ENCODE measurements at places on chromosomes 4 and X. TPM values are rescaled to one million over a fixed set of nuclear protein-coding genes. Genes with fewer than 3 reads are reported as not detected.

Gene SPARCL1
- total RNA-seq: not detected

GRCh38 chr4:76737180-76737579 is 160.8 kb downstream of the SOWAHB start:
- no peak for DNase-seq
- H3K4me1 ChIP-seq: peaks cover 8% of the 10 kb centered on the region
- H3K27me3 ChIP-seq: peaks cover 2% of the 10 kb centered on the region
- H3K36me3 ChIP-seq: no peaks in the 10 kb centered on the region
- no peak overlapping the region for H3K27ac ChIP-seq

- no peak overlapping the region for H3K27ac ChIP-seq
- no peak for DNase-seq
- no peaks in the 10 kb centered on the region for H3K27me3 ChIP-seq
Observed at GRCh38 chr4:120290553-120290952, 223.9 kb upstream of the MAD2L1 start.

Gene TET2
- 22.6 TPM for total RNA-seq

DNA sequence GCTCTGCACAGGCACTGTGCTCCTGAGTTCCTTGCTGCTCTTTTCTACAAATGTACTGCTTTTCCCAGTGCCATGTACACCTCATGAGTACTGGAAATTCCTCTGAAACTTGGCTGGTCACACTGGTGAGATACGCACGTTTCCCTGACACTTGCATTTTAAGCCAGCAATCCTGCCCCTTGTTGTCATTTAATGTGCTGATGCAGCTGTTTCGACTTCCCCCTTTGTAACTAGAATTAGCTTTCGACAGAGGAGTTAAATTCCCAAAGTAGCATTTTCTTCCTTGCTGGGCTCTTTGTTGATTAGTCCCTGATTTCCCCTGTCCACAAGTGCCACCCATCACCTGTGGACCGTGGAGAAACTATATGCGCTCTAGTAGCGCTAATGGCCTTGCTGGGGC is 77.5 kb downstream of the IQCM start:
- no peak for DNase-seq
- no peak overlapping the region for H3K4me3 ChIP-seq
- H3K36me3 ChIP-seq: no peaks in the 10 kb centered on the region
- no peaks in the 10 kb centered on the region for H3K4me1 ChIP-seq
- no peaks in the 10 kb centered on the region for H3K27me3 ChIP-seq
- no peak overlapping the region for H3K27ac ChIP-seq

Gene ELMOD2
- total RNA-seq: 16.8 TPM

DNA sequence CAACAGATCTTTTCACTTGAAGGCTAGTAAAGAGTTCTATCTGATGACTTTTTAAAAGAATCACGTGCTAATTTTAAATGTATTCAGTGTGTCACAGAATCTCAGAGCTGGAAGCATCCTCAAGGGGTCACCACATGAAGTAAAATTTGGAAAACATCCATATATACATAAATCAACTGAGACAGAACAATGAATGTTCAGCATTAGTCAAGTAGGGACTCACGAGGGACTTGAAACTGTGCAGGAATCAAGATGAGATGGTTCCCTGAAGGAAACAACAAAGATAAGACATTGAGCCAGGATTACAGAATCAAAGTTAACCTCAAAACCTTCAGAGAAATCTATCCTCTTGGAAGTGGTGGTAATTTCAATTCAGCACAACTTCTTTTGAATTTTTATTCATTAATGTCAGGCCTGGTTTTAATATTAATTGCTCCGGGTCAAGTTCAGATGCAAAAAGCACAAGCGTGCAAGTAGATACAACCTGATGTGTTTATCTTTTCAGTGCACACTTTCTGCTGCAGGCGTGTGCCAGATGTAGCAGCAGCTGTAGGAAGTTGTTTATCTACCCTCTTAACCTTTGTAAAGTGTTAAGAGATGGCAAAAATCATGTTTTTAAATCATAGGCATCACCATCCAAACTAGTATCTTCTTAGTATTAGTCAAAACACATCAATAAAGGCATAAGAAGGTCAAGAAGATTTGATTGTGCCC is 87.7 kb upstream of the SRD5A3 start:
- no peak overlapping the region for H3K4me3 ChIP-seq
- no peaks in the 10 kb centered on the region for H3K36me3 ChIP-seq
- no peaks in the 10 kb centered on the region for H3K4me1 ChIP-seq

DNA sequence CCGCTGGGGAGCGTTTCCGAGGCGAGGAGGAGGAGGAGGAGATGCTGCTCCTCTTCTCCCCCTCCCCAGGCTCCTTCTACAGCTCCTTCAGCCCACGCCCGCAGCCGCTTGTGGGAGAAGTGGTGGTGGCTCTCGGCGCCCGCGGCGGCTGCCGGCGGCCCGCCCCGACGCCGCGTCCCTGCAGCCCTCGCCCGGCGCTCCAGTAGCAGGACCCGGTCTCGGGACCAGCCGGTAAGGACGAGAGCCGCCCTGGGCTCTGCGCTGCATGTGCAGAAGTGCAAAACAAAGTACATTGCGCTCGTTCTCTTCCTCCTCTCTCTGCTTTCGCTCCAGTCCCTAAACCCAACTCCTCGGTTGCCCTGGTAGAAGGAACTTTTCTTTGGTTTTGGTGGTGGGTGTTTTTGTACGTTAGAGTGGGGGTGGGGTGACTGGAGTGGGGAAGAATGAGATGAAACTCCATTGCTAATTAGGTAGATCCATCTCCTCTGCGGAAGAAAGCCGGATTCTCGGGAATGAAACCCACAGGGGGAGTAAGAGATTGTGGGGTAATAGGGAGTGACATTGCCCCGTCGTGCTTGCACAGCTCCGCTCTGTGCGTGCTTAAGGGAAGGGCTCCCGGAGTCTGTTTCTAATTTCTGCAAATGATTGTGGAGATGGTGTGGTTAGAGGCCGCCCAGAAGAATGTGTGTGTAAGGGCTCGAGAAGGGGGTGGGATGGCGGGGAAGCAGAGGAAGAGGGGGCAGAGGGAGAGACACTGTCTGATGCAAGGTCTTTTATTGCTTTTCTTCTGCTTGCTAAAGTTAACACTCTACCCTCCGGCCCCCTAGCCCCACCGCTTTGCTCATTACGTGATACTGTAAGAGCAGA is 677 bp downstream of the PTPN13 start:
- H3K4me3 ChIP-seq: peak overlapping the region; percentile 69
- H3K27me3 ChIP-seq: peaks cover 49% of the 10 kb centered on the region
- peaks cover 14% of the 10 kb centered on the region for H3K4me1 ChIP-seq
- H3K36me3 ChIP-seq: no peaks in the 10 kb centered on the region
- peak; percentile 16 for DNase-seq

- peaks cover 2% of the 10 kb centered on the region for H3K36me3 ChIP-seq
- peak overlapping the region; percentile 99 for H3K27ac ChIP-seq
- peak overlapping the region; percentile 87 for H3K4me3 ChIP-seq
Observed at GRCh38 chrX:40176351-40177116, 78.8 kb upstream of the BCOR start.

DNA sequence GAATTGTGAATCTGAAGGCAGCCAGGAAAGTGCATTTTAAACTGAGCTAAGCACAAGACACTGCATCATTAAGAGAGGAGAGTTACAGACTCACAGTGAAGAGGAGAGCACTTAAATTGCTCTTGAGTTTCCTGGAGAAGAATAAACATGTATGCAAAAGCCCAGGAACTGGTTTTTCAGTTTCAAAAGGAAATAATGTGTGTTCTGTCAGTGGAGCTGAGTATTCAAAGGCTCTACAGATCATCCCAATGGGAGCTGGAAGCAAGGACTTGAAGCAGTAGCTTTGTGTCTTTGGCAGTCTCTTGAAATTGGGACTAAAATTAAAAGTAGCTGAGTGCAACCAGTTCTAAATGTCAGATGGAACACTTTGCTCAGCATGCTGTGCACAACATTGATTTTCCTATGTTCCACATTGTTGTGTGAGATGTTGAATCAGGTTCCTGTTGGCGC is 147.5 kb upstream of the ANK2 start:
- H3K4me1 ChIP-seq: no peaks in the 10 kb centered on the region
- no peak for DNase-seq
- H3K4me3 ChIP-seq: no peak overlapping the region
- no peak overlapping the region for H3K27ac ChIP-seq

Gene AADAT
- not detected for total RNA-seq

GRCh38 chrX:49220100-49220499 is 13.0 kb downstream of the CACNA1F start:
- no peaks in the 10 kb centered on the region for H3K36me3 ChIP-seq
- peaks cover 3% of the 10 kb centered on the region for H3K4me1 ChIP-seq
- no peak for DNase-seq
- H3K27ac ChIP-seq: no peak overlapping the region

- no peak overlapping the region for H3K27ac ChIP-seq
- peaks cover 1% of the 10 kb centered on the region for H3K27me3 ChIP-seq
- no peaks in the 10 kb centered on the region for H3K36me3 ChIP-seq
- no peak for DNase-seq
Observed at GRCh38 chrX:129318375-129318774, 204.9 kb downstream of the SMARCA1 start.

Gene AVPR2
- not detected for total RNA-seq

GRCh38 chrX:84219551-84219950 is 31.6 kb upstream of the RPS6KA6 start:
- H3K27me3 ChIP-seq: no peaks in the 10 kb centered on the region
- no peaks in the 10 kb centered on the region for H3K36me3 ChIP-seq
- DNase-seq: no peak
- no peaks in the 10 kb centered on the region for H3K4me1 ChIP-seq
- H3K4me3 ChIP-seq: no peak overlapping the region

Gene RXFP1
- total RNA-seq: not detected

- H3K27me3 ChIP-seq: no peaks in the 10 kb centered on the region
- H3K27ac ChIP-seq: no peak overlapping the region
- DNase-seq: no peak
- H3K4me1 ChIP-seq: no peaks in the 10 kb centered on the region
- no peak overlapping the region for H3K4me3 ChIP-seq
Observed at GRCh38 chr4:118139241-118139640, 105.0 kb downstream of the NDST3 start.

GRCh38 chr4:40232610-40233009 is 35.8 kb downstream of the RHOH start:
- no peaks in the 10 kb centered on the region for H3K27me3 ChIP-seq
- H3K36me3 ChIP-seq: peaks cover 77% of the 10 kb centered on the region
- no peak for DNase-seq
- peak overlapping the region; percentile 39 for H3K27ac ChIP-seq

Gene RPS6KA3
- 70.9 TPM for total RNA-seq

DNA sequence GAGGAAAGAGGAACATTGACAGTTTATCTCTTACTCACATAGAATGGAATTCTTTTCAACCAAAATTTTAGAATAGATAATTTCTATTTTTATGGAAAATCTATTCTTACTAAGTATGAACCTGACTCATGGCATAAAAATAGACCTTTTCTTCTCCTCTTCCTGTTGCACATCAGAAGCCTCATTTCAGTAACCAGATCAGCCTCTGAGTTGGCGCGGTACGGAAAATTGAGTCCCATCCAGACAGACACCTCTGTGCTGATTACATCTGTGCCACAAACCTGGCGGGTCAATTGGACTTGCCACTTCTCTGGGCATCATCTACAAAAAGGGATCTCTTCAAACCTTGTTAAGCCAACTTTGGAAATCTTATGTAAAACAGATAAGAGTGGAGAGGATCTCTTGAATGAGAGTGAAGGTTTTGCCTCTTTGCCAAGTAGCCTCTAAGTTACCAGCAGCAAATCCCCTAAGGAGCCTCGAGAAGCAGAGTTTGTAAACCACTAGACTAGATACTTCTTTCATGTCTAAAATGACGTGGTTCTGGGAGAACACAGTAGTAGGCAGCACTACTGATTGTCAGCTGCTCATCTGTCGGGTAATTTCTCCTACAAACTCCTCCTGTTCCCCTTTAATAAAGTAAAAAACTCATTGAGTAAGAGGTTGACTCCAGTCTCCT is 37.4 kb downstream of the TENM3 start:
- H3K36me3 ChIP-seq: no peaks in the 10 kb centered on the region
- no peaks in the 10 kb centered on the region for H3K4me1 ChIP-seq
- no peak overlapping the region for H3K27ac ChIP-seq
- no peaks in the 10 kb centered on the region for H3K27me3 ChIP-seq

Gene CD38
- total RNA-seq: 95.3 TPM

DNA sequence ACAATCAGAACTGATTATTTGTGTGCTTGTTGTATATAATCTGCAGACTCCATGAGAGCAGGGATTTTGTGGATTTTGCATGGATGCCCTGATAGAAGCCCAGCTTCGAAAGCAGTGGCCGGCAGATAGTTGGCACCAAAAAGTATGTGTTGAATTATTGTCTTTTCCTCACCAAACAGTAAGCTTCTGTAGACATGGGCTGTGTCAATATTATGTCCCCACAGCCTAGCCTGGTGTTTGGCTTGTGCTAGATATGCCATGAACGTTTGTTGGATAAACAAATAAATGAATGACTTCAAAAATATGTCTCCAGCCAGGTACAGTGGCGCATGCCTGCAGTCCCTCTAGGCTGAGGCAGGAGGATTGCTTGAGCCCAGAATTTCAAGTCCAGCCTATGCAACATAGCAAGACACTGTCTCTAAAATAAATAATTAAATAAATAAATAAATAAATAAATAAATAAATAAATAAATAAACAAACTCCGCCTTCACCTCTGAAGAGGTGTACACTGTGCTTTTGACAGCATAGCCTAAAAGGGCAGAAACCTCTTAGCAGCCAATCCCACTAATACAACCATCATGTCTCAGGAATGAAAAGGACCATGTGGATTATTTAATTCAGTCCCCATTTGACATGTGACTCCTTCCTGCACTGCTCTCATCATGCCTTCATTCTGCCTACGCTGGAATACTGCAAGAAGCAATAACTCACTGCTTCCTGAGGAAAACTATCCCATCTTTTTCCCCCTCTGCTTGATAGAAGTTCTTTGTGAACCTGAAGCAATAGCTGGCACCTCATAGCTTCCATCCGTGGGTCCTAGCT is 335.2 kb downstream of the FBXW7 start:
- peaks cover 3% of the 10 kb centered on the region for H3K27me3 ChIP-seq
- H3K36me3 ChIP-seq: no peaks in the 10 kb centered on the region
- no peak for DNase-seq
- peaks cover 4% of the 10 kb centered on the region for H3K4me1 ChIP-seq
- H3K4me3 ChIP-seq: no peak overlapping the region

- H3K4me1 ChIP-seq: peaks cover 2% of the 10 kb centered on the region
- no peak for DNase-seq
Observed at GRCh38 chr4:108382751-108383150, 214.0 kb upstream of the LEF1 start.

- no peak for DNase-seq
- no peak overlapping the region for H3K27ac ChIP-seq
- H3K4me3 ChIP-seq: no peak overlapping the region
- no peaks in the 10 kb centered on the region for H3K27me3 ChIP-seq
Observed at GRCh38 chrX:43836435-43837184, 45.6 kb downstream of the MAOB start.

Gene SSX4
- not detected for total RNA-seq

Measured in activated CD4-positive, alpha-beta T cell treated with anti-CD3 and anti-CD28 coated beads, Interleukin-2, amount 10 ng/mL, durations not matched to agents 7 days and 5 days (primary cell).